ENCODE measurements at places on chromosomes 5 and 9.

DNA sequence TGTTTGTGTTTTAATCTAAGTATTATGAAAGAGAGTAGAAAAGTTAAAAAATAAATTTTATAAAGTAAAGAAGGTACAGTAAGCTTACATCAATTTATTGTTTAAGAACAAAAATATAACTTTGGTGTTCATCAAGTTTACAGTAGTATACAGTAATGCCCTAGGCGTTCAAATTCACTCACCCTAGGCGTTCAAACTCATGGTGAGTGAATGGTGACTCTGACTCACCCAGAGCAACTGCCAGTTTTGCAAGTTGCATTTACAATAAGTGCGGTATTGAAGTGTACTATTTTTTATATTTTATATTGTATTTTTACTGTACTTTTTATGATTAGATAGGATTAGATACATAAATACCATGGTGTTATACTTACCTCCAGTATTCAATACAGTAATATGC is 421.3 kb downstream of the CDH12 start:
- no peak for DNase-seq

DNA sequence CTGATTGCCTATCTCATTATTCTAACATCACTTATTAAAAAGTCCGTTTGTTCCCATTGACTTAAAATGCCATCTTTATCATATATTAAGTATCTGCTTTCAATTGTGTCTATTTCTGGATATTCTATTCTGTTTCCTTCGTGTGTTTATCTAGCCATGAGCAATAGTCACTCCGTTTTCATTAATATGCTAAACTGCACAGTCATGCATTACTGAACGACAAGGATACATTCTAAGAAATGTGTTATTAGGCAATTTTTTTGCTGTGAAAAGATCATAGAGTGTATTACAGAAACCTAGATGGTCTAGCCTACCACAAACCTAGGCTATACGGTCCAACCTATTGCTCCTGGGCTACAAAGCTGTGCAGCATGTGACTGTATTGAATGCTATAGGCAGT is 482.9 kb downstream of the IRX1 start:
- DNase-seq: no peak

GRCh38 chr9:108108852-108109448 is 619.4 kb upstream of the KLF4 start:
- no peak for DNase-seq

- no peak for DNase-seq
Observed at GRCh38 chr9:130794923-130795495, 40.0 kb upstream of the ABL1 start.

GRCh38 chr9:105187781-105188180 is 56.7 kb upstream of the SLC44A1 start:
- no peak for DNase-seq

- no peak for DNase-seq
Observed at GRCh38 chr5:154355129-154355611, 90.6 kb upstream of the SAP30L start.

DNA sequence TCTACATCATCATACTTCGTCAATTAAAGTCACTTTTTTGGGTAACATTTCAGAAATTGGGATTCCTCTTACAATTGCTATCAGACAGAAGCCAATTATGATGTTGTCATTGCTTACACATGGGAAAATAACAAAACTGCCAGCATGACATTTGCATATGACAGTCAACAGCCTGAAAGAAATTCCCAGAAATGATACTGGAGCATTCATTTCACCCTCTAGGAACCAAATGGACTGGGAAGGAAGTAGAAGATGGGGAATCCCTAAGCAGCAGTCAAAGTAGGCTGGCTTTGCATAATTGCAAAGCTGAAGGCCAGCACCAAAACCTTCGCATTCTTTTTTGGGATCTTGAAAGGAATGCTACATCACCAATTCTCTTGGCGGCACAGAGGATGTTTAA is 10.7 kb downstream of the HMGCS1 start:
- DNase-seq: no peak

DNA sequence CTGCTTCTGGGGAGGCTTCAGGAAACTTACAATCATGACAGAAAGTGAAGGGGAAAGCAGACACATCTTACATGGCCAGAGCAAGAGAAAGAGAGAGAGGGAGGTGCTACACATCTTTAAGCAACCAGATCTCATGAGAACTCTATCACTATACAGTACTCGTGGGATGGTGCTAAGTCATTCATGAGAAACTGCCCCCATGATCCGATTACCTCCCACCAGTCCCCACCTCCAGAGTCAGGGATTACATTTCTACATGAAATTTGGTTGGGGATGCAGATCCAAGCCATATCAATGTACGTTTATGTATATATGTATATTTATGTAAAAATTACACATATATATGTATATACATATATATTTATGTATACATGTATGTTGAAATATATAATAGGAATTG is 54.4 kb upstream of the CCDC112 start:
- DNase-seq: no peak

GRCh38 chr5:90534922-90535321 is 5.5 kb upstream of the LYSMD3 start:
- no peak for DNase-seq

DNA sequence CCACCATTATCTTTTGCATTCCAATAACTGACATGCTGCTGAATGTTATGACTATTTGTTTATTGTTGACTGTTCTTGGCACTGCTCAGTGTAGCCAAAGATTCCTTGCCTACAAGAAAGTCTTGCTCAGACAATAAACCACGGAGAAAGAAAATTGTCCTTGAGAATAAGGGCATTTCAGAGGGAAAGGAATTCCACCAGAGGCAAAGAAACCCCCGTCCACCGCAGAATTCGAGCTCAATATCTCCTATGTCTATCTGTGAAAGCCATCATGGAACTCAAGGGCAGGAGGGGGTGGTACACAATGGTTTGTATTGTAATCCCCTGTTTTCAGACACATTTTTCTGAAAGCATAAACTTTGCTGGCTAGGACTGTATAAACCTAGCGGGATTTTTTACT is 70.3 kb upstream of the ADAMTS16 start:
- no peak for DNase-seq

GRCh38 chr5:171513591-171513990 is 94.1 kb downstream of the FGF18 start:
- no peak for DNase-seq

DNA sequence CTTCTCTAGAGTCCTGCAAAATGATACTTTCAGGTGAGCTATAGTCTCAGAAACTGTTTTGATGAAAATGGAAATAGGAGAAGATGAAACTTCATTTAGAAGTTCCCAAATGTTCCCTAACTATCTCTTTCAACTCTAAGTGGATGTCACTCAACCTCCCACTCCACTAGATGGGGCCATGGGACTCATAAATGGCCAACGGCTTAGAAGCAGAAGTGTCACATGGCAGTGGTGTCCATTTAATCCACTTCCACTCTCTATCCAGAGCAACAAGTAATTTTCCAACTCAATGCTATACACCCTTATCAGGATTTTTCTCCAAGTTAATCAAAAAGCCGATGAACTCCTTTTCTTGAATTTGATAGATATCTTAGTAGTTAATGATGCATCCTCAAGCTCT is 295.7 kb downstream of the EDIL3 start:
- no peak for DNase-seq

- no peak for DNase-seq
Observed at GRCh38 chr5:116626272-116626723, 51.7 kb upstream of the SEMA6A start.

- DNase-seq: no peak
Observed at GRCh38 chr9:2419347-2419746, 202.2 kb upstream of the VLDLR start.

DNA sequence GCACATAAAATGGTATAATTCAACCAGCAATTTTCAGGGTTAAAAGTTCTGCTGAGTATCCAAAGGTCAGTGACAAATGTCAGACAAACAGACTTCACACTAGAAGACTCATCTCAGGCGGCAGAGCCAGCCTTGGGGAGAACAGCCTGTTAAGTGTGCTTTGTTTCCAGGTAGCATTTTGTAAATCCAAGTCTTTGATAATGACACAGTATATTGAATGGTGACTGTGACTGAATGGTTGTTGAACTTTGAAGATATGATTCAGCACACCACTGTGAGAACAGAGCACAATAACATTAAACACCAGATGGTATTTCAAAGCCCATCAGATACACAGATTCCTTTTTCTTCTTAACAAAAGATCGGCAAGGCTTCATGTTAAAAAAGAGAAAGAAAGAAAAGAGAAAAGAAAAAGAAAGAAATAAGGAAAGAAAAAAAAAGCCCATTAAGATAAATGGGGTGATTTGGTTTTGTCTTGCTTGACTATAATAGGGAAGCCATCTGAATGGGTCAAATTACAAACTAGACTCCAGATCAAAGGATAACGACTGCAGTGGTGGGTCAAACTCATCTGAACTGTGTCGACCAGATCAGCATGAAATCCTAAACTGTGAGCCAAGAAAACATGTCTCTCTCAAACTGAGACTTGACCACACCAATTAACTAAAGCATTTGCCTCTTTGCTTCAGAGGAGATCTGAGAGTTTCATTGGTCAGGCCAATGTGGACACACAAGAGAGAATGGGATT is 313.0 kb upstream of the ZNF608 start:
- no peak for DNase-seq

- no peak for DNase-seq
Observed at GRCh38 chr5:91687430-91687829, 304.3 kb upstream of the ARRDC3 start.

- no peak for DNase-seq
Observed at GRCh38 chr9:121912812-121913627, 180.1 kb downstream of the TTLL11 start.

DNA sequence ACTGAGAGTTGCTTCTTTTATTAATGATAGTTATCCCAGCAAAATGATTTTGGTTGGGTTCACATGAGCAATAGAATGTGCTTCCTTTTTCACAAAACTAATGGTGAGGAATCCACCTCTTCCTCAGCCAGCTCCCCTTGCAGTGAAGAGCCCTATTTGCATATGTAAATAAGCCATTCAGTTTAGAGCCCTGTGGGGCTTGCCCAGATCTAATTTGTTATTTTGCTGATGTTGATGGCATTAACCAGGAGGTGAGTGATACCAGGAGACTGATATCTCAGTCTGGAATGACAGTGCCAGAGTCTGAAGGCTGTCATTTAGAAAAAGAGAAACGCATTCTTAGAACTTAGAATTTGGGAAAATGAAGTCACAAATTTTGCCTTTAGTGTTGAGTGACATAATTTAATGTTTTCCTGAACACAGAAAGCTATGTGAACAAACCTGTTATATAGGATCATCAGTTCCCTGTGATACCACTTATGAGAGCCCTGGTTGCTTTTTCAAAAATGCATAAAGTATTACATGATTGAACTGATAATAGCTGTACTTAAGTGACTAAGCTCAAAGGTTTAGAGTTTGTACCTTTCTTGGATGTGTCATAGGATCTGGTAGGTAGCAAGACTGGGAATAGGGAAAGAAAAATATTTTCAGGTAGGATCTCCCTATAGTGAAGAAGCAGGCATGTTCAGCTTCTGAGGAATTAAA is 271.6 kb downstream of the MAST4 start:
- DNase-seq: no peak

GRCh38 chr5:31901807-31902530 is 263.0 kb downstream of the PDZD2 start:
- no peak for DNase-seq

DNA sequence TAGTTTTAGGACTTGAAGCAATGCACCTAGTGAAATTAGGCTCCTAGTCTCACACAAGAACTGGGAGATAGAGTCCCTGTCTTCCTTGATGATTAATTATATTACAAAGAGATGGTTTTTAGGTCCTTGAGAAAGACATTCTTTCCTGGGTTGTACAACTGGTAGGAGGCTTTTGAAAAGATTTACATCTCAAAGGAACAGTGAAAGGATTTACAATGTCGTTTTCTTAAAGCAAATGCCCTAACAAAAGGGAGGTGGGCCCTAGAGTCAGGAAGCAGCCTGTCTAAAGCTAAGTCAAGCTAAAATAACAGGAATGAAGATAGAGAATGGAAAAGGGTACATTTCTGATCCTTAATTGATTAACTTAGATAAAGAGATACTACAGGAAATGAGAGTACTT is 102.2 kb upstream of the IL7R start:
- DNase-seq: no peak

DNA sequence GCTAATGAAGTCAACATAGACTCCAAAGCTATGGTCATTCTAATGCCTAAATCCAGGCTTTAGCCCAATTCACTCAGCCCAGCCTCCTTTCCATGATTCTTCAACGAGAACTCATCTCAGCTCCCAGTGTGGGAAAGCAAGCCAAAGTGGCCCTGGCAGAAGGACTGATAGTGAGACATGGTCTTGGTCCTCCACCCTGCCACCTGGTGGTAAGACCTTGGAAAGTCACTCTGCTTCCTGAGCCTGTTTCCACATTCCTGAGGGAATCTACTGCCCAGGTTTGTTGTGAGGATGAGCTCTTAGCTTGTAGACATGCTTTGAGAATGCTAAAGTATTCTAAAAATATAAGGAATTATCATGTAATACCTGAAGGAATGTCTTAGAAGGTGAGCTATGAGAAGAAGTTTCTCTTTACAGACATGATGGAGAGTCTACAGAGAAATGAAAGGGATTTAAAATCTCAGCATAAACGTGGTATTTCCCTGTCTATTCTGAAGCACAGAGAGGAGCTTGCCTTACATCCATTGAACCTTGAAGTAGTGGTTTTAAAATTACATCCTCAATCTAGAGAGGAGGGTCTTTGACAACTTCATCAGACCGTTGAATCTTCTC is 173.5 kb downstream of the TRIM32 start:
- DNase-seq: peak; percentile 0

GRCh38 chr9:111691672-111692329 is 30.4 kb downstream of the GNG10 start:
- no peak for DNase-seq

- peak; percentile 37 for DNase-seq
Observed at GRCh38 chr9:99253134-99253533, 31.1 kb downstream of the SEC61B start.

DNA sequence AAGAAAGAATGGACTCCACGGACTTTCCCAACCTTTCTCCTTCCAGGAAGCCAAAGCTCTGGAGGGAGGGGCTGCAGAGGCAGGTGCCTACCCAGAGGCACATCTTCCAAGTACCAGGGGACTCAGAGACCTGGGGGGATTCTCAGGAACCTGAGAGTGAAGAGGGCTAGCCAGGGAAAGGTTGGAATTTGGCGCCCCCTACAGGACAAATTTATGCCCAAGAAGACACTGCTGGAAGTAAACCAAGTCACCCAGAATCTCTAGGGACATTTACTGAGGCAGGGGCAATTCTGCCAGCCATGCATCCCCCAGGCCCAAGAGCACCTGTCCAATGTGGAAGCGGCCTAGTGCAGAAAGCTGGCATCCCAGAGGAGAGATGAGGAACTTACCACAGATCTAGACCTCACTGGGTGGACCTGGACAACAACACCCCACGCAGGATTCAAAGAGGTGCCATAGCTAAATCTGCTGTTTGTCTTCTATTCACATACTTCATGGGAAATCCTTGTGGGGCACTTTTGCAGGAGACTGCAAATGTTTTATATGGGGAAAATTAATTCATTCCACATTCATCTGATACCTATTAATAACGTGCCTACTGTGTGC is 25.9 kb upstream of the IDNK start:
- DNase-seq: peak; percentile 4

- no peak for DNase-seq
Observed at GRCh38 chr5:180792287-180792964, 10.2 kb downstream of the MGAT1 start.
